ENCODE measurements at places on chromosomes 12 and 14.
A peak's percentile ranks its signal among the peaks of the same experiment; 100 is the strongest.

- no peak for DNase-seq
- H3K27me3 ChIP-seq = no peaks in the 10 kb centered on the region
- H3K4me1 ChIP-seq = no peaks in the 10 kb centered on the region
- no peaks in the 10 kb centered on the region for H3K36me3 ChIP-seq
- no peak overlapping the region for H3K4me3 ChIP-seq
Measured at GRCh38 chr12:120933786-120934185, 29.6 kb upstream of the SPPL3 start.

DNA sequence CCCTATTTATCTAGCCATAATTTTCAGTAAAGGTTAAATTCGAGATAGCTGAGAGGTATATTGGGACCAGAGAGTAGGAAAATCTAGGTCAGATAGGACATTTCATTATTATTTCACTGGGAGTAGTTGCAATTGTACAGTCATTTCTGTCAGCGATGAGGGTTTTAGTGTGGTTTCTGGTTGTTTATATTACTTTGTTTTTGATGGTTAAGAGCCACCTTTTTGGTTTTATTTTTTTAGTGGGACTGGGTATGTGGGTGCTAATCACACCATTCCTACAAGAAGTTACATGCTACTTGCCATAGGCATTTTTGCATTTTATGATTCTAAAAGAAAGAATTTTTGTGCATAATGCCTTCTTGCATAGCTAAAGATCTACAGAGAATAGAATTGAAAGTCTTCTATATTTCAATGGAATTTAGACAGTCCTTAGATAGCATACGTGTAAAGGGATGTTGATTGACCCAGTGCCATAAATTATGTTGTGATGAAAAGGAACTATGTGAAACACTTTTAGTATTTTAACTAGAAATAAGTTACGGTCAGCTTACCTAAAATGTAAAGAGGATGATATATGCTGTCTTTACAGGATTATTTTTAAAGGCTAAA is 85.2 kb downstream of the KTN1 start:
- no peaks in the 10 kb centered on the region for H3K27me3 ChIP-seq
- H3K36me3 ChIP-seq = peaks cover 65% of the 10 kb centered on the region
- H3K4me1 ChIP-seq = no peaks in the 10 kb centered on the region
- H3K4me3 ChIP-seq = no peak overlapping the region

GRCh38 chr14:72736308-72736707 is 157.6 kb downstream of the DPF3 start:
- no peaks in the 10 kb centered on the region for H3K36me3 ChIP-seq
- H3K27me3 ChIP-seq = no peaks in the 10 kb centered on the region
- H3K4me1 ChIP-seq = no peaks in the 10 kb centered on the region
- H3K27ac ChIP-seq = no peak overlapping the region
- H3K4me3 ChIP-seq = no peak overlapping the region

GRCh38 chr12:88417531-88417930 is 162.7 kb downstream of the KITLG start:
- H3K36me3 ChIP-seq = no peaks in the 10 kb centered on the region
- DNase-seq = no peak
- H3K4me1 ChIP-seq = no peaks in the 10 kb centered on the region
- H3K27ac ChIP-seq = no peak overlapping the region

DNA sequence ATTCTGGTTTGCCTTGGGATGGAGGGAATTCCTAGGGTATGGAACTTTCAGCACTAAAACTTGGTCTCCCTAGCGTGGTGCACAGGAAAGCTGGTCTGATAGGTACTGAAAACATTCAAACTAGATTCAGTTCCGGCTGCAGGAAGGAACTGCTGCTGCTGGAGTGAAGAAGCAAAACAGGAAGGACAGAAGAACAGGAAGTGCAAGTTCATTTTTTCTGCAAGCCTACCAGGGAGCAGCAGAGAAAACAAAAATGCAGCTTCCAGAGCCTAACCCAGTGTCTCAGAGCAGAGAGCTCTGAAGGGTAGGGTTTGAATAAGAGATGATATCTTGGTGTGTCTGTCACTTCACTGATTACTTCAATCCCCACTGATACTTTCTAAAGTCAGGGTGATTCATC is 165.2 kb downstream of the VRK1 start:
- H3K4me3 ChIP-seq = no peak overlapping the region
- no peaks in the 10 kb centered on the region for H3K27me3 ChIP-seq
- H3K27ac ChIP-seq = no peak overlapping the region

- H3K36me3 ChIP-seq = no peaks in the 10 kb centered on the region
- no peak for DNase-seq
- no peaks in the 10 kb centered on the region for H3K4me1 ChIP-seq
- H3K27me3 ChIP-seq = no peaks in the 10 kb centered on the region
Measured at GRCh38 chr14:63759456-63759855, 31.6 kb upstream of the SGPP1 start.

DNA sequence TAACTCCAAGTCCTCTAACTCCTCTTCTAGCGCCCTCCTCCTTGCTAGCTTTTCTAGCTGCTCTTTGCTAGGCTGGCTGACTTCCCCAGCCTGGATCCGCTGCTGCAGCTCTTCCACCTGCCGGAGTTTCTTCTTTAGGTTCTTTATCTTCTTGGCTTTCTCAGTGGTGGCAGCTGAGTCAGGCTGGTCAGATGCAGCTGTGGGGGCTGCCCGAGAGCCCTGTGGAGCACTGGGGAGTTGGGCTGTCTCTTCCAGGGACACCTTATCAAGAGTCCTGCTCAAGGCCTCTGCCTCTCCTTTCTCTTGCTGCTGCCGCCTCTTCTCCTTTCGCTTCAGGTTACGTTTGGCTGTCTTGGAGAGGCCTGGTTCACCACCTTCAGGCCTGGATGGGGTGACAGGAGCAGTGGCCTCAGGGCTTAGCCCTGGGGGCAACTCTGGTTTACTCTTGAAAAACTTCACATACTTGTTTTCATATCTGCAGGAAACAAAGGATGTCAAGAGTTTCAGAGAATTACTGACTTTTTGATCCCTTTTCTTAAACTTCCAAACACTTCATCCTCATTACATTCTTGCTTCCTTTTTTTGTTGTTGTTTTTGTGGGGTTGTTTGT is 25.7 kb downstream of the PYM1 start:
- peaks cover 36% of the 10 kb centered on the region for H3K36me3 ChIP-seq
- no peaks in the 10 kb centered on the region for H3K4me1 ChIP-seq
- H3K27me3 ChIP-seq = no peaks in the 10 kb centered on the region
- H3K4me3 ChIP-seq = no peak overlapping the region

DNA sequence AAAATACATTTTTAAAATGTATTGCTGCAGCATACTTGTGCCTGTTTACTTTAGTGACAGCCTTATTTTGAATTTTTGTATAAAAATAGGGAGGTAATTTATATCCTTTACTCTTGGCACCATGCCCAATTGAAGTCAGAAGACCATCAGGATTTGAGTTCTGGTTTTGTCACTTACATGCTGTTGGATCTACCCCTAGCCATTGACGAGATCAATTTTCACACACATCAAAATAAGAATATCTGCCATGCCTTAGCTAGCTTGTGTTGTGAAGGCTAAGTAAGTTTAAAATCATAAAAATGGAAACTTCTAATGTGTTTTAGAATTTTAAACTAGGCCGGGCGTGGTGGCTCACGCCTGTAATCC is 381.8 kb downstream of the KCNH5 start:
- DNase-seq = no peak

GRCh38 chr12:66066137-66066928 is 64.2 kb downstream of the LLPH start:
- no peak for DNase-seq
- no peak overlapping the region for H3K27ac ChIP-seq

DNA sequence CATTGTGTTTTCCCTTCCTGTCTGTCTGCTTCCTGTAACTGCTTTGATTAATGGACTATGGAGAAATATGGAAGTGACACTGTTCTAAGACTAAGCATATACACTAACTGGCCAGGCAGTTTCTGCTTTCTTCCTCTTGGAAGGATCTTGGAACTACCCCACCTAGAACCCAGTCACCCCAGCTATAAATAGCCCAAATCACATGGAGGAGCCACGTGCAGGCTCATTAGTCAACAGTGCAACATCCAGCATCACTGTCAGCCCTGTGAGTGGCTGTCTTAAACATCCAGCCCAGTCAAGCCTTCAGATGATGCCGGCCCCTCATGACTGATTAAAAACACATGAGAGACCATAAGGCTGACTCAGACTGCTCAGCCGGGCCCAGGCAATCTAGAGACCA is 39.2 kb downstream of the BCAT1 start:
- peak; percentile 70 for DNase-seq
- H3K4me3 ChIP-seq = no peak overlapping the region
- H3K27ac ChIP-seq = no peak overlapping the region
- H3K4me1 ChIP-seq = no peaks in the 10 kb centered on the region
- H3K27me3 ChIP-seq = no peaks in the 10 kb centered on the region

DNA sequence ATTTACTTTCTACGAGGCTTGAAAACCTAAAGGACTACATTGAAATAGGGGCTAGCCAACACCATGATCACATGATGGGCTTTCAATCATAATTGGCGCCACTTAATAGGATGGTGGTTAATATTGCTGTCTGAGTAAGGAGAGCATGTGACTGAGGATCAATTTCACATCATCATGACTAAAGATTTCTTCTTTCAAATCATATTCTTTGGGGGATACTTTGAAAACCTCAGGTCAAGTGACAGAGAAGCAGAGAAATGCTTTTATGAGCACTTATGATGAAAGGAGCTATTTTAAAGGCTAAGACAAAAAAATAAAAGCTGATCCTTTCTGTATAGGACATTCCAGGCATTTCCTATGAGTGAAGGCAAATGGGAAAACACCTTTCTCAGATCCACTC is 42.9 kb upstream of the KRAS start:
- no peaks in the 10 kb centered on the region for H3K36me3 ChIP-seq
- H3K4me3 ChIP-seq = no peak overlapping the region
- H3K27ac ChIP-seq = no peak overlapping the region
- no peaks in the 10 kb centered on the region for H3K4me1 ChIP-seq
- H3K27me3 ChIP-seq = no peaks in the 10 kb centered on the region
- no peak for DNase-seq

Measured in lower lobe of right lung (tissue), 2 donors.